ENCODE measurements at places on chromosomes 11 and 22.

GRCh38 chr22:28247136-28247535 is 328.1 kb upstream of the PITPNB start:
- no peak for DNase-seq

DNA sequence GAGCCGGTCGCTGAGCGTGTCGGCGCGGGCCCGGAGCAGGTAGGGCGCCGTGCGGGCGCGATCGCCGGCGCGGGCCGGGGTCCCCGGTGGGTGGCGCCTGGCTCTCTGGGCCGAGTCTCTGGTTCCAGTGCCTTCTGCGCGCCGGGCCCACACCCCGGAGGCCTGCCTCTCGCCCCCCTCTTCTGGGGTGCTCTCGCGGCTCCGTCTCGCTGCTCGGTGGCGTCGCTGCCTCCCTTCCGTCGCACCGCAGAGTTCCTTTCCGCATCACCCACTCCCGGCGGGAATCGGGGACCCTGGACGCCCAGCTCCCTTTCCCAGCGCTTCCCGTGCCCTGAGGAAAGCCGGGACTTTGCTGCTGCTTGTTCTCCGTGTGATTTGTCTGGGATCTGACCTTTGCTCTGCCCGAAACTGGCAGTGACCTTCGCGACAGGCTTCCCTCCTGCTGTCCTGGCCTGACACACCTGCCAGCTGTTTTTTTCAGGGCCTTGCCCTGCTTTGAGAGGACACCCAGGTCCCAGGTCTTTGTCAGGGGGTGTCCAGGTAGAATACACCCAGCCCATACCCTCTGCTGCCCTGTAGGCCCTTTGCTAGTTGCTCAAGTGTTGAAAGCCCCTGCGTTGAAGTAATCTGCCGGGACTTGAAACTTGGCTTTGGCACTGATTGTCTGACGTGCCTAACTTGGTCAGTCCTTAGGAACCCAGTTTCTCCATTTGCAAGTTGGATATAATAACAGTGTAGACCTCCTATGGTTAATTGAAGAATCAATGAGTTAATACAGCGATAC is 711 bp downstream of the FDX1 start:
- DNase-seq, result peak; percentile 45

GRCh38 chr11:134642206-134642605 is 230.2 kb upstream of the B3GAT1 start:
- DNase-seq, result no peak

- DNase-seq, result no peak
These were observed 126.9 kb downstream of the KCNQ1 start for GRCh38 chr11:2571598-2572281.

GRCh38 chr11:109612496-109612895 is 190.5 kb downstream of the C11orf87 start:
- DNase-seq, result no peak

- DNase-seq, result no peak
These were observed 33.5 kb downstream of the POU2AF3 start for GRCh38 chr11:111331711-111332479.

DNA sequence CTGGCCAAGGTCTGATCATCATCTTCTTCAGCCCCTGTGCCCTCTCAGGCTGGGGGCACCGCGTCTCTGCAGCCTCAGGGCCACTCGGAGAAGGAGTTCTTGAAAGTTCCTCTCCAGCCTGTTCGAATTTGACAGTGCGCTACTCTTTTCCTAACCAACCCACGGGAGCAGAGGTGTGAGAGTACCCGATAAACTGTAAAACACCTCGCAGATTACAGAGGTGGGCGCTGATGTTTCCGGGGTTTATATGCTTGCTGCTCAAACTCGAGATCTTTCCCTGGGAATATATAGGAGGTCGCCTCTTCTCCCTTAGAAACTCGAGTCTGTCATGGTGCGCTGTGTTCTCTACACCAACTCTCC is 515 bp downstream of the CTR9 start:
- DNase-seq, result no peak

GRCh38 chr11:122746050-122746478 is 90.5 kb downstream of the UBASH3B start:
- DNase-seq, result no peak

DNA sequence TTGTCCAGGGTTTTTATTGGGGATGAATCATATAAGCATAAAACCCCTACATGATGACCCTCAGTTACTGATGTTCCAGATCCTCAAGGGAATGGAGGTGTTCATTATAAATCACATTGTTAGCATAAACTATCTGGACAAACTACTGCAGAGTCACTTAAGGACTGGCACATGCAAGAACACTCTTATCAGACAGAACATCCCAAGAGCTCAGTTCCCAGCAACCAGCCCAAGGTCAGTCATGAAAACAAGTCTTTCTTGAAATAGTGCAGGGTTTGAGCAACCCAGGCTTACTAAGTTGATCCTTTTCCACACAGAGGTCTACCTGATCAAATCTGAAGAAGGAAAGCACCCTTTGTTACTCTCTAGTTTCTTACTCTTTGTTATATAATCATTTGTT is 13.5 kb upstream of the PTS start:
- no peak for DNase-seq

GRCh38 chr22:45268167-45268957 is 16.4 kb upstream of the UPK3A start:
- no peak for DNase-seq

GRCh38 chr11:11579012-11579988 is 42.5 kb downstream of the GALNT18 start:
- DNase-seq, result no peak

- DNase-seq, result no peak
These were observed 182.2 kb upstream of the SYT13 start for GRCh38 chr11:45468267-45468856.

GRCh38 chr11:75233754-75234172 is 6.8 kb upstream of the TPBGL start:
- DNase-seq, result no peak

DNA sequence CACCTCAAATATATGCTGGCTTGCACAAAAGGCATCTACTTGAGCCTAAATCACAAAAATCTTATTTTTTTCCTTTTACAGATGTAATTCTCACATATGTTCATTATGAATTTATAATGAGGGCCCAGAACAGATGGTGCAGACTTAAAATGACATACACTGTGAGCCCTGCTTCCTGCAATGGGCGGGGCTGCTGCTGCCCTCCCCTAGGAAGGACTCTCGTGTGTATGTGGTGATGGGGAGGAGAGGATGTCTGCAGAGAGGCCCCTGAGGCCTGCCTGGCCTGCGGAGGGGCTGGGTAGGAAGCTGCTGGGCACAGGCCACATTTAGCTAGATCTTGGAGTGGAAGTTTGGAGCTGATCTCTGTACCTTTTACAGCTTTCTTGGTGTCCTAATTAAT is 233.4 kb upstream of the KIRREL3 start:
- no peak for DNase-seq

- DNase-seq, result no peak
These were observed 627 bp downstream of the JRKL start for GRCh38 chr11:96390488-96390792.

GRCh38 chr11:8192896-8193209 is 24.0 kb upstream of the RIC3 start:
- DNase-seq, result no peak

DNA sequence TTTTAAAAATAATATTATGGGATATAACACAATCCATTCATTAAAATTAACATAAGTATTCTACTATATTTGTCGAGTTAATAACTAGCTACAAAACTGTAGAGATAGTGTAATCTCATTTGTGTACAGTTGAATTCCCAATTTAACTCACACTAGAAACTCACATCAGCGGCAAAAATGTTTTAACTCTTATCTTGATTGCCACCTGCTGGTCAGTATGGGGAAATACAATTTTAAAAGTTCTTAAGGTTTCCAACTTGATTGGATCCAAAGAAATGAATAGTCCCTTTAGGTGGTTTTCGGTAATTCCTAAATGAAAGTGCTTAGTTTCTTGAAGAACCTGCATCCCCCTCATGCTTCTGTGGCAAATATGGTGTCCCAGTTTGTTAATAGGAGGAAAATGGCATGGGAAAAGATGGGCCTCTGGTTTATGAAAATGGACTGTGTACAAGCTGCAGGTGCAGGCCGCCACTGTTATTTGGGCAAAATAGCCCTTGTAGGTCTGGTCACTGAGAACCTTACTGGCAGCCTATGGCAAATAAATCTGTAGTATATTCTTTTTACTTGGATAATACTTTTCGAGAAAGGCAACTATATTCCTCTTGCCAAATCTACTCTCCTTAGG is 33.7 kb upstream of the SLC17A6 start:
- no peak for DNase-seq

GRCh38 chr22:45212992-45213751 is 27.5 kb downstream of the KIAA0930 start:
- DNase-seq, result peak; percentile 56

DNA sequence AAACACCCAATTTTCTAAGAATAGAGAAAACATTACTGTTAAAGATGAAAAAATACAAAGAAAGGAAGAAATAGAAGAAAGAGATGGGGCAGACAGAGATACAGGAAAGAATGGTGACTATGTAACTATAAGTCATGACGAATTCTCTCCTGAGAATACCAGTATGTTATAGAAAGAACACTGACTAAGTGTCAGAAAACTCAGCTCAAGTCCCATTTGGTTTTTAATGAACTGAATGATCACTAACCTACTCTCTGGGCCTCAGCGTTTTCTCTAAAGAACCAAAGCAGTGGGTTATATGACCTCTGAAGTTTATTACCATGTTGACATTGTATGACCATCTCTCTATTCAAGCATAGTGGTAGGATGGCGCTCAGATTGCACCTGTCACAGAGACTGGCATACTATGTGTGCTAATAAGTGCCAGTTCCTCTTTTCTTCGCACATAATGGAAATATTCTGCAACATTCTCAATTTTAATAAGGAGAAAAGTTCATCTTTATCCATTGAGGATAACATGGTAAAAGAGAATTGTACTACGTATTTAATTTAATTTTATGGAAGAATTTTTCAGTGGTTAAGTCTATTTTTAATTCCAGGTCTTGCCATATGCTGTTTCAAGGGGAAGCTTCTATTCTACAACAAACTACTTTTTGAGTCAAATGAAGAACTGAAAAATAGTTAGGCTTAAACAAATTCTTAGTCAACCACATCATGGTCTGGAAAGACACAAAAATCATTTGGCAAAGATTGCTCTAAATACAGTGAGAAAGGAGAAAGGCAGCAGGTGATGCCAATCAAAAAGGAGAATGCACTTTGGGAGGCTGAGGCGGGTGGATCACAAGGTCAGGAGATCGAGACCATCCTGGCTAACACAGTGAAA is 25.0 kb upstream of the EED start:
- DNase-seq, result no peak

DNA sequence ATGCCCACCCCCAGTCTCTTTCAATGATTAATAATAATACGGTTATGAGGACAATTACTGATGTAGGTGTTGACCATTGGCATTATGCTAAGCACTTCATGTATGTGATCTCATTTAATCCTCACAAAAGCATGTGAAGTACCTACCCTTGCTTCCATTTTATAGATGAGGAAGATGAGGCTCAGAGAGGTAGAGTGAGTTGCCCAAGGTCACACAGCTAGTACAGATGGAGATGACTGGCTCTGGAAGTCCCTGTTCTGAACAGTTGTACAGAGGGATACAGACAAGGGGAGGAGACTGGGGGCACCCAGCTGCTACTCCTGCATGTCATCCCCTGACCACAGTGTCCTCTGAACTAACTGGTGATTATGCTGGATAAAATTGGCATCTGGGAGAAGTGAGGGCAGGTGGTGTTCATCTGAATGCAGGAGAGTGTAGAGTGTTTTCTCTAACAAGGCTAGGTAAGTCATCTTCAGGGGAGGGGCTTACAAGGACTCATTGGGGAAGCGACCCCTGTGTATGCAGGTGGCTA is 43.2 kb downstream of the KIAA1671 start:
- no peak for DNase-seq

DNA sequence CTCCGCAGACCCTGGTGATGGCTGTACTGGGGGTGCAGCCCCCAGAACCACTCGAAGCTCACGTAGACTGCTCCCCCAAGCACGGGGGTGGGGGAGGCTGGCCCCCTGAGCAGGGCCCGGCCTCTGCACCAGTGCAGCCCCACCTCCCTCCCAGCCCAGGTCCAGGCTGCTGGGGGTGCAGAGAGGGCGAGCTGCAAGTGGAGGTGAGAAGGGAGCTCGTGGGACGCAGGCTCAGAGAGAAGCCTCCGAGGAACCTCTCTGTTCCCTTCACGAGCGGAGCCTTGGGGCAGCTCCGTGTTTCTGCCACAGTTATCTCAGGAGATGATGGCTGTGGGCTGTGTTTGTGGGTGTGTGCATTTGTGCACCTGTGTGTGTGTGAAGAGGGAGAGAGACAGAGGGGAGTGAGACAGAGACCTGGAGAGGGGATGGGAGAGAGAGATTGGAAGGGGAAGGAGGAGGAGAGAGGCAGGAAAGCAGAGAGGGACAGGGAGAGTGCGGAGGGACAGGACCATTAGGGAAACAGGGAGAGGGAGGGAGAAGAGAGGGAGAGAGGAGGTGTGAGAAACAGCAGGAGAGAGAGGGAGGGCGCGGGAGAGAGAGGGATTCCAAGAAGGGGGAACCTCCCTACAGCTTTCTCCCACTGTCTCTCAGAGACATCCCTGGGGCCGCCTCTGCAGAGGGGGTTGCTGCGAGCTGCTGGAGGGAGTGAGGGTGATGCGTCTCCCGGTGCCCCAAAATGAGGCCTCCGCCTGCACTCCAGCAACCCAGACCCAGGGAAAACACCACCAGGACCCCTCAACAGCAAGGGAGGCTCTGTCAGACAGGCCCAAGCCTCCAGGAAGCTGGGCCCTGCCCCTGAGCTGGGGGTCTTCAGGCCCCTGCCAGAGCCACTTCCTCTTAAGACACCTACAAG is 1488.6 kb downstream of the BRD1 start:
- DNase-seq, result no peak

GRCh38 chr11:118353084-118353710 is 6.2 kb upstream of the UBE4A start:
- DNase-seq, result no peak

GRCh38 chr11:995752-996420 is 40.6 kb downstream of the MUC6 start:
- DNase-seq, result no peak

GRCh38 chr11:119340335-119341221 is at the start of gene C1QTNF5:
TSS of gene C1QTNF5 (minus strand) at chr11:119340883. CDS start at chr11:119340397, 486 bp downstream.
- peak; percentile 79 for DNase-seq

DNA sequence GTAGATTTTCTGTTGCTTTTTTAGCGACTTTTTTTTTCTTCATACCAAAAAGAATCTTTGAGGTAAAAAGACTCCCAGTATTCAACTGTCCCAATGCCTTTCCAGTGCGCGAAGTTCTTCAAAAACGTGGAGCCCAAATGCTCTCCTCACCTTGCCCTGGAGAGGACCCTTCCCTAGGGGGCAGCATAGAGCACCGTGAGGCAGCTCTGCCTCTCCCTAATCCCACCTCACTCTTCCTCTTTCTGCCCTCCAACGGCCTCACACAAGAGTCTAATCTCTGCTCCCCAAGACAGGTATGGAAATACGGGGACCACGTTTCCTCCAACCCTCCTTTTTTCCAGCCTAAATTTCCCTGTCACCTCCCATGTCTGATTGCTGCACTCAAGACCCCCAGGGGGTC is 117.5 kb upstream of the ALX4 start:
- DNase-seq, result no peak

DNA sequence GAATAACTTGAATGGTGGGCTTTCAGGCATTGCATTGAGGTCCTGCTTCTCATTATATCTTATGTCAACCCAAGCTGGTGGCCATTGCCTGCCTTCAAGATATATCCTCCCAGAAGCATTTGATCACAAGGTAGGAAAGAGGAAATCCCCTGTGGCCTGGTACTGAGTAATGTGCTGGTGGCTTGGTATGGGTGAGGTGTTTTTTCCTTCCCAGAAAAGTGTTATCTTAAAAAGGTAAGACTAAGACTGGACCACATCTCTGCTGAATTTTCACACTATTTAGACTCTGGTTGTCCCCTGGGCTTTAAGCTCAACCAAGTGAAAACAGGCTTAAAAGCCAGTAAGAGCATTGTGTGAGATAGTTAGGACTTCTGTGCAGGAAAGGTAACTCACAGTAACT is 3.7 kb downstream of the INSC start:
- no peak for DNase-seq

- no peak for DNase-seq
These were observed 18.3 kb upstream of the MICAL3 start for GRCh38 chr22:18042685-18043084.

Data from substantia nigra (tissue), 51 donors.